Upper lobe of left lung (tissue), 6 donors: ENCODE measurements at places on chromosomes 1 and 21. TPM values are rescaled to one million over a fixed set of nuclear protein-coding genes. Genes with fewer than 3 reads are reported as not detected.

DNA sequence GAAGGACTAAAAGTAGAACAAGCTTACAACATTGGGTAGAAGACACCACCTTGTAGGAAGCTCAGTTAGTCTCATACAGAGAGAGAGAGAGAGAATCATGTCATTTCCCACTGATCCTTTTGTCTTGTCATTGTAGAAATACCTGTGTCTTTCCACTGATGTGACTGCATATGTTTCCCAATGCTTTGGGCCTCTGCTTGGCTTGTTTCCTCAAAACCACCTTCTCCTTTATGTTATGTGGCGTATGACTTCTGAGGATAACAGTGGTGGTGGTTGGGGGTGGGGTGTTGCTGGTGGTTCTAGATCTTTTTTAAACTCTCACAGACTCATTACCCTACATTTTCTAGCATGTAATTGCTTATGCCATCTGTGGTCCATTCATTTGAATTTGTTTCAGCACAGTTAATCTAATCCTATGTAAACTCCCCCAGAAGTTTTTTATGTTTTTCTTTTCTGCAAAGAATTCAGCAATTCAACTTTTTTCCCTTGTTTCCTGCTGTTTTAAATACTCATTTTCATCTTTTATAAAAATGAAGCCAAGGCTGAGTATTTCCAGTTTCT lies 9.3 kb downstream of the RGL1 start:
- H3K27ac ChIP-seq: no peak overlapping the region
- H3K27me3 ChIP-seq: no peaks in the 10 kb centered on the region
- no peaks in the 10 kb centered on the region for H3K36me3 ChIP-seq
- peaks cover 73% of the 10 kb centered on the region for H3K4me1 ChIP-seq
- DNase-seq: no peak
- no peak overlapping the region for H3K4me3 ChIP-seq

GRCh38 chr1:24622218-24622617 lies 20.9 kb upstream of the SRRM1 start:
- H3K4me3 ChIP-seq: no peak overlapping the region
- H3K36me3 ChIP-seq: no peaks in the 10 kb centered on the region
- DNase-seq: no peak
- no peak overlapping the region for H3K27ac ChIP-seq

RFX5 gene
- 47.6 TPM for total RNA-seq

CACNA1S gene
- total RNA-seq: not detected

PHTF1 gene
- total RNA-seq: 19.9 TPM

GRCh38 chr1:231808990-231809389 lies 182.4 kb downstream of the DISC1 start:
- DNase-seq: no peak
- H3K27me3 ChIP-seq: no peaks in the 10 kb centered on the region
- no peak overlapping the region for H3K27ac ChIP-seq

CFAP57 gene
- 3.3 TPM for total RNA-seq

DNA sequence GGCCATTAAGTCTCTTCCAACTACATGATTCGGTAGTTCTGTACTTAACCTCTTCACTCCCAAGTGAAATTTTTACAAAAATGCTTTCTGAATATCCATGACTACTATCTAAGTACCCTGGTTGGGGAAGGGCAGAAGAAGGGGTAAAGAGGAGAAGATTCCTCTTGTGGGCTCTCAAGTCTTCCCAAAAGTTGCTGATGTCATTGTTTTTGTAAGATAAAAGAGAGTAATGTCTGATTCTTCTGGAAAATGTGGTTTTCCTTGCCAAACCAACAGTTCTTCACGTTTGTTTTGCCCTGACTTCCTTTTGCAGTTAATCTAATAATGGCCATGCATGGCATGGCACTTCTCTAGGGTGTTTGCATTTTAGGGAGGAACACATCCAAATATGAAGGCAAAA lies 34.7 kb upstream of the AK4 start:
- H3K36me3 ChIP-seq: no peaks in the 10 kb centered on the region
- no peak for DNase-seq
- H3K27me3 ChIP-seq: no peaks in the 10 kb centered on the region

CRYAA gene
- total RNA-seq: not detected

- H3K27ac ChIP-seq: no peak overlapping the region
- no peaks in the 10 kb centered on the region for H3K4me1 ChIP-seq
- H3K4me3 ChIP-seq: no peak overlapping the region
Observed at GRCh38 chr21:17467392-17467791, 45.5 kb upstream of the CXADR start.

DNA sequence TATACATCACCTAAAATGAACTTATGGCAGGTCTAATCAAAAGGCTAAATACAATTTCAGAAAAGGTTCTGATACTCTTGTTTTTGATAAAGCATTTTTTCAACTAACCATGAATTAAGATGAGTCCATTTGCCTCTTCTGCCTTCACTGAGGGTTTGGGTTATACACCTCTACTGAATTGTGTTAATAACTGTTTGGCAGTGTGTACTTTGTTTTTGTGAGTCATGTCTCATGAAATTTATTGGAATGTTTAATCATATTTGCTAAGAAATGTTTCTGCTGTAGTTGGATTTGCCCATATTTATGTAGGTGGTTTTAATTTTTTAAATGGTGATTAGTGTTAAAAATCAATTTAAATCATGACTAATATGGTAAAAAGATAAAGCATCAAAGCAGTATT lies 190.5 kb downstream of the HS2ST1 start:
- H3K27me3 ChIP-seq: no peaks in the 10 kb centered on the region
- no peak for DNase-seq
- H3K27ac ChIP-seq: no peak overlapping the region
- no peak overlapping the region for H3K4me3 ChIP-seq
- no peaks in the 10 kb centered on the region for H3K4me1 ChIP-seq
- H3K36me3 ChIP-seq: no peaks in the 10 kb centered on the region

DNA sequence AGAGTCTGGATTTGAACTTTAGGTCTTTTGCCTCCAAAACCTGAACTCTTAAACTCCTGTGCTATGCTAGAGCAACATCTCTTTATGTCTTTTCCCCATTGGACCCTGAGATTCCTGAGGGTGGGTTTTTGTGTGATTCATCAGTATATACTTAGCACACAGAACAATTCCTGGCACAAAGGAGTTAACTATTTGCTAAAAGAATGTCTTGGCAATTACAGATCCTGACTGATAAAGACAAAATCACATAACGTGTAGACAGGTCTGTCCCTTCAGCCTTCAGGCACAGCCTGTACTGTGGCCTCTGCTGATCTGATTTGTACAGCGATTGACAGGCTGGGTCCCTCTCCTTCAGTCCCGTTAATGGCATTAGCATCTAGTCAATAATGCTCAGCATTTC lies 162.4 kb upstream of the BEND5 start:
- no peak overlapping the region for H3K27ac ChIP-seq
- H3K36me3 ChIP-seq: no peaks in the 10 kb centered on the region
- DNase-seq: no peak
- H3K4me3 ChIP-seq: no peak overlapping the region
- no peaks in the 10 kb centered on the region for H3K4me1 ChIP-seq

GRCh38 chr21:31211836-31212235 lies 132.2 kb downstream of the TIAM1 start:
- no peak for DNase-seq
- H3K36me3 ChIP-seq: no peaks in the 10 kb centered on the region
- H3K4me3 ChIP-seq: no peak overlapping the region
- H3K27me3 ChIP-seq: no peaks in the 10 kb centered on the region
- H3K27ac ChIP-seq: no peak overlapping the region
- H3K4me1 ChIP-seq: no peaks in the 10 kb centered on the region

DNA sequence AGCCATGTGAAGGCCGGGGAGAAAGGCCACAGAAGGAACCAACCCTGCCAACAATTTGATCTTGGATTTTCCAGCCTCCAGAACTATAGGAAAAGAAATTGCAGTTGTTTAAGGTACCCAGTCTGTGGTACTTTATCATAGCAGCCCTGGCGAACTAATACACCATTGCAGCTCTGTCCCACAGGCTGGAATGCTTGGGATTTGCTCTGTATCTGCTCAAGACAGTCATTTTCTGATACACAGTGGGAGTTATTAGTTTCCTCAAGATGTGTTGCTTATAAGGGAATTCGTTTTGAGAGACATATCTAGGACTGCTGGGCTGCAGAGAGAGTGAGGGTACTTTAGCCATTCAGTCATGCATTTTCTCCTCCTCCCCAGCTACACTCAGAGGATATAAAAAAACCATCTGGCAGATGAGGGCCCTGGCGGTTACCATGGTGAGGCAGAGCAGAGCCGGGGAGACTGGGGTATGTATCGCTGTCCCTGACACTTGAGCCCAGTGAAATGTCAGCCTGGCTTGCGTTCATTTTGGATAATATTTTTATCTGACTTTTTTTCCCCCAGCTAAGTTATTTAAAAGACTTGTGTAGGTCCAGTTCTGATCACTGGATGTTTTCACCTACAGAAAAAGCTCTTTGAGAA lies 104.6 kb downstream of the DIRAS3 start:
- H3K27me3 ChIP-seq: no peaks in the 10 kb centered on the region
- H3K4me3 ChIP-seq: no peak overlapping the region
- no peaks in the 10 kb centered on the region for H3K36me3 ChIP-seq

DNA sequence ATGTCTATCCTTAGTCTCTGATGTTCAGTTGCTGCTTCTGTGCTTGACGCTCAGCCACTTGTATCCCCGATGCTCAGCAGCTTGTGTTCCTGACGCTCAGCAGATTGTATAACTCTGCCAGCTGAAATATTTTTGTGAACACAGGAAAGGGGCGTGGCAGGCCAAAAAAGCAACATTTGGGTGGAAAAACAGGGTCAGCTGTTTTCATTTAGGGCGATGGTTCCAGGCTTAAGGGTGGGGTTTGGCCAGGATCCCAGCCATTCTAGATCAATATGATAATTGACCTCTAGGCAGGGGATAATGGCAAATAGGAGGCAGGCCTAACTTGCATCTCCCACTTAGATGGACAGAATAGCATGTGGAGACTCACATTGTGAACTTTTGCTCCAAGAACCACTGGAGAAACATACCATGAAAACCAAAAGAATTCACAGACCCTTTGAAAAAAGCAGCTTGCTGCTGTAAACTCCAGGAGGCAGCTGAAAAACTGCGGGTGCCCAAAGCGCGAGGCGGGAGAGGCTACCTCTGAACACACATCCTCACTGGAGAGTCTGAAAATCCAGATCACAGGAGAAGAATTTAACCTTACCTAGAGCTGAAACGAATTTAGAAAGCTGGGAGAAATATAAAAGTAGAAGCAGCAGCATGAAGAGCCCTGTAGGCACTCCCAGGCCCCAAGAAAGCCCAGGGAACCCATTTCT lies 58.3 kb downstream of the ZNF648 start:
- no peak overlapping the region for H3K27ac ChIP-seq
- H3K27me3 ChIP-seq: no peaks in the 10 kb centered on the region
- no peaks in the 10 kb centered on the region for H3K36me3 ChIP-seq
- H3K4me3 ChIP-seq: no peak overlapping the region

KRTAP7-1 gene
- total RNA-seq: not detected

THEM5 gene
- not detected for total RNA-seq

GRCh38 chr1:62237361-62237760 lies 42.7 kb downstream of the L1TD1 start:
- H3K4me1 ChIP-seq: no peaks in the 10 kb centered on the region
- H3K27me3 ChIP-seq: no peaks in the 10 kb centered on the region
- H3K36me3 ChIP-seq: no peaks in the 10 kb centered on the region

GRCh38 chr21:33390479-33390878 lies 12.7 kb upstream of the IFNGR2 start:
- H3K36me3 ChIP-seq: no peaks in the 10 kb centered on the region
- no peaks in the 10 kb centered on the region for H3K27me3 ChIP-seq
- no peak overlapping the region for H3K27ac ChIP-seq
- no peak overlapping the region for H3K4me3 ChIP-seq
- DNase-seq: no peak
- peaks cover 6% of the 10 kb centered on the region for H3K4me1 ChIP-seq

- no peak for DNase-seq
- no peaks in the 10 kb centered on the region for H3K36me3 ChIP-seq
- H3K4me1 ChIP-seq: peaks cover 9% of the 10 kb centered on the region
- no peak overlapping the region for H3K4me3 ChIP-seq
- H3K27me3 ChIP-seq: no peaks in the 10 kb centered on the region
- H3K27ac ChIP-seq: no peak overlapping the region
Observed at GRCh38 chr1:170495006-170495405, 37.0 kb upstream of the GORAB start.

YBX1 gene
- 558 TPM for total RNA-seq

CLCA4 gene
- not detected for total RNA-seq

GRCh38 chr1:24966724-24967346 lies 36.8 kb upstream of the RUNX3 start:
- DNase-seq: no peak
- no peaks in the 10 kb centered on the region for H3K27me3 ChIP-seq
- no peaks in the 10 kb centered on the region for H3K36me3 ChIP-seq
- H3K4me3 ChIP-seq: no peak overlapping the region

PDZK1IP1 gene
- 28.3 TPM for total RNA-seq

GRCh38 chr1:19450811-19451515 lies 34.4 kb downstream of the CAPZB start:
- peaks cover 89% of the 10 kb centered on the region for H3K4me1 ChIP-seq
- no peaks in the 10 kb centered on the region for H3K27me3 ChIP-seq

TMEM52 gene
- not detected for total RNA-seq

- no peaks in the 10 kb centered on the region for H3K27me3 ChIP-seq
- DNase-seq: no peak
- peaks cover 13% of the 10 kb centered on the region for H3K4me1 ChIP-seq
- H3K27ac ChIP-seq: no peak overlapping the region
Observed at GRCh38 chr1:204581759-204582158, 65.6 kb downstream of the MDM4 start.

DNA sequence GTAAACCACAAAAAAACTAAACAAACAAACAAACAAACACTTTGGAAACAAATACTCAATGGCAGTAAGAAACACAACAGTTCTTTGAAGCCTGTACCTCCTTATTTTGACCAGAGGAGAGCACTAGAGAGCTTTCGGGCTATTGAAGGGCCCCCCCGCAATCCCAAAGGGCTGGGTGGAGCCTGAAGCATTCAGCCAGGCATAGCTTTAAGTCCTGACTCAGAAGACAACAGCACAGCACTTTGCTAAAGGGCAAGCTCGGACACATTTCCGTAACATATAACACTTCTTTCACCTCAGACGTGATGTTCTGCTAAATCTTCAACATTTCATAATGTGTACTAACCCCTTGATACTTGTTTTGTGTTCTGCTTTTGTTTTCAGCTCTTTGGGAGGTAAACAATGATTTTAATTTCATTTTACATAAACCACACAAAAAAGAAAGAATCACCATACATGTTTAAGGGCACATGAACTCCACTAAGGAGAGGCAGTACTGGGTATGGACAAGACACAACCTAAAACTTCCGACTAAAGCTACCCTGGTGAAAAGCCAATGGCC lies 9.7 kb upstream of the SHCBP1L start:
- H3K27me3 ChIP-seq: no peaks in the 10 kb centered on the region
- H3K4me1 ChIP-seq: no peaks in the 10 kb centered on the region
- H3K27ac ChIP-seq: peak overlapping the region; percentile 26
- H3K4me3 ChIP-seq: no peak overlapping the region
- H3K36me3 ChIP-seq: no peaks in the 10 kb centered on the region

EFNA1 gene
- 226 TPM for total RNA-seq

- no peaks in the 10 kb centered on the region for H3K4me1 ChIP-seq
- H3K4me3 ChIP-seq: no peak overlapping the region
- no peaks in the 10 kb centered on the region for H3K27me3 ChIP-seq
- no peaks in the 10 kb centered on the region for H3K36me3 ChIP-seq
- DNase-seq: no peak
Observed at GRCh38 chr1:62589321-62589720, 8.0 kb upstream of the ANGPTL3 start.

DMBX1 gene
- total RNA-seq: not detected

CTPS1 gene
- 32.5 TPM for total RNA-seq

GRCh38 chr1:177183836-177184235 lies 13.1 kb downstream of the BRINP2 start:
- no peaks in the 10 kb centered on the region for H3K36me3 ChIP-seq
- no peak overlapping the region for H3K27ac ChIP-seq
- no peaks in the 10 kb centered on the region for H3K27me3 ChIP-seq
